Hippocampal formation (tissue), 2 donors: ENCODE measurements at places on chromosomes 16 and 17.

DNA sequence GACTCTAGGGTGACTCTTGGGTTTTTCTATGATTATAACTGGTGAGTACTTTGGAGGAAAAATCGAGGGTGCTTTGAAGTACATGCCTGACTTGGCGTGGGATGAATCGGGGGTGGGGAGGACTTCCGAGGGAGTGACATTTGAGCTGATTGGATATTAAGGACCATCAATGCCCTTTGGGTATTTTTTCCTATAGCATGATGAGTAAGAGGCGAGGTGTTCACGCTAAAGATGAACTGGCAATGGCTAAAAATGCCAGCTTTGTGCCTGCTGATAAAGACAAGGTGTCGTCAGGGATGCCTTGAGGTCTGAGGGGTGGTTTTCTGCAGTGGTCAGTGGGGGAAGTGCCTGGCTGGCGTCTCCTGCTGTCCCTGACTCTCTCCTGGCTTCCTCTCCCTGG lies 25.3 kb downstream of the USP43 start:
- DNase-seq, result no peak

- no peak for DNase-seq
Measured at GRCh38 chr16:75343941-75344340, 89.4 kb downstream of the CFDP1 start.

DNA sequence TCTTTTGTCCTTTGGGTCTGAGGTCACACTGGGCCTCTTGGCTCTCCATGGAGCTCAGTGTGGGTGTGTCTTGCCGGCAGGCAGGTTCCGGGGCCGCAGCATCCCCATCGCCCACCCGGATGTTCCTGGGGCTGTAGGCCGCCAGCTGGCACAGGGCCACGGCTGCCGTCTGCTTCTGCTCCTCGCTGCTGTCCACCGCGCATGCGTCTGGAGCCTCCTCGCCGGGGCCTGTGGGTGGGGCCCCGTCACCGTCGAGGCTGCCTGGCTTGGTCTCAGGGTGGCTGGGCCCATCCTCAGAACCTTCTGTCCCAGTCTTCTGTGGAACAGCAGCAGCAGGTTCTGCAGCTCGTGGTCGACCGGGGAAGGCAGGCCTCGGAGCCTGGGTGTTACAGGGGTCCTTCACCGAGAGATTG lies 9.6 kb downstream of the ZNF750 start:
- no peak for DNase-seq

DNA sequence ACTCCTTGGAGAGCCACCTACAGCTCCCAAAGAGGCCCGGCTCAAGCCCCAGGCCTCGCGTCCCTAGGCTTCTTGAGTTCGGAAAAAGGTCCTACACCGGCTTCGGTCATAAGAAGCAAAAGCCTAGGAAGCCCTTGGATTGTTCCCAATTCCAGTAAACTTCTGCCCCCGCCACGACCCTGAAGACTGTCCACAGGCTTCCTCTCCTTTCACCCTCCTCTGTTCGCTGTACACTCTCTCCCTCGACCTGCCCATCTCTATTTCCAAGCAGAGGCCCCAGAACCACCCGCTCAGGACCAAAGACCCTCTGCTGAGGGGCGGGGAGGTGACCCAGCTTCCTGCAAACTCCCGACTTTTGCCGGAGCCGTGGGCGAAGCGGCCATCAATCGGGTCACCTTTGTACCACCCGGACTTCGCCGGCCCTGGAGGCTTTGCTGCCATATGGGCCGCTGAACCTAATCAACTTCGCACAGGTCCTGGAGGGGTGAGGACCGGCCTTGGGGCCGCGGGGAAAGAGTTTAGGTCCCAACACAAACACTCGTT lies 2.7 kb downstream of the HOXB2 start:
- DNase-seq, result no peak

DNA sequence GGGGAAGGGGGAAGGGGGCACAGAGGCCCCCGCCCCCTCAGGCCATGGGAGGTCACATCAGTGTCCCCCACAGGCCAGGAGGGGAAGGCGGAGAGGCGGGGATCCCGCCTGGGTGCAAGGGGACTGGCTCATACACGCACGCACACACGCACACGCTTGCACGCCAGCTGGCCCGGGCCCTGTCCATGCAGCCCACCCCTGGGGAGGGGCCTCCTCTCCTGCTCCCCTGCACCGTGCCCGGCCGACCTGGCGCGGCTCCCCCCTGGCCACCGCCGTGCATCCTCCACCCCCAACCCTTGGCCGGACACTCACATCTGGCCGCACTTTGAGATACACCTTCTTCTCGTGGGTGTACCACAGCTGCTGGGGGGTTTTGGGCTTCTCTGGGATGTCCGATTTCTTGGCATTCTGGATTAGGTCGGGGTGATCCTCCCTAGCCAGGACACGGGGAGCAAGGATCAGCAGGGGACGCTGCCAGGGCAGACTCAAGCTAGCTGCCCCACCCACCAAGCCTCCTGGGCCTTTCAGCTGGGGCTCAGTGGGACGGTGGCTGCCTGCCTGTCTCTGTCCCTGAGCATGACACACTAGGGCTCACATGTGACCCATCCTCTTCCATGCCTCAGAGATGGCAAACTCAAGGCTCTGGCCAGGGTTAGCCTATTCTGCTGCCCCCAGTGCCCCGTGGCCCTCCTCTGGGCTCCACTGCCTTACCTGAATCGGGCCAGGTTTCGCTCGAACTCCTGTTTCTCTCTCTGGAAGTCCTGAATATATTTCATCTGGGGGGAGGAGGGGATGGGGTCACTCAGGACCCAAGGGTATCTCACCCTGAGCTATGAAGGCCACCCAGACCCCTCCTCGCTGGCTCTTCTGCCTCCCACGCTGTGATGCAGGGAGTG lies 6.7 kb downstream of the UBTF start:
- DNase-seq, result no peak

DNA sequence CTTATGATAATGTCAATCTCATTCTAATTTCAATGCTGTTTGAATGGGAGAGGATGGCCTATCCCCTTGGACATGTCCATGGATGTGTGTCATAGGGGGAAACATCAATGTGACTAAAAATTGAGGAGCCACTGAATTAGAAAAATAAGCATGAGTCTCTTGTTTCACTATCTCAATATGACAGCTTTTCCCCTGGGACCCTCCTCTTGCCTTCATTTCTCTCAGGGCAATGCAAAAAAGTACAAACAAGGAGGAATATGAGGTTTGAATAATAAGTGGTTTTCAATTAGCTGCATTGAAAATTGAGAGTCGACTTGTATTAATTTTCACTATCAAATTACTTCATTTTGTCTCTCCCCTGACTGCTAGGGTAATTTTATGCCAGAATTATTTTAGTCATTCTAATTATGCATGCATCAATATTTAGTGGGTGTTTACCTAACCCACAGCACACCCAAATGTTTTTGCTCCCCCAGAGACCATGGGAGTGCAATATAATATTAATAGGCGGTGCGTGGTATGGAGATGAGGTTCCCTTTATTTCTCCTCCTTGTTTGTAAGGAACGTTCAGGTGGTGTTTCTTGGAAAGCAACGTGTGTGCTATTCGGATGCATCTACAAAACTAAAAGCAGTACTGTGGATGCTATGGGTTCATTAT lies 6.8 kb upstream of the SDR42E1 start:
- no peak for DNase-seq

DNA sequence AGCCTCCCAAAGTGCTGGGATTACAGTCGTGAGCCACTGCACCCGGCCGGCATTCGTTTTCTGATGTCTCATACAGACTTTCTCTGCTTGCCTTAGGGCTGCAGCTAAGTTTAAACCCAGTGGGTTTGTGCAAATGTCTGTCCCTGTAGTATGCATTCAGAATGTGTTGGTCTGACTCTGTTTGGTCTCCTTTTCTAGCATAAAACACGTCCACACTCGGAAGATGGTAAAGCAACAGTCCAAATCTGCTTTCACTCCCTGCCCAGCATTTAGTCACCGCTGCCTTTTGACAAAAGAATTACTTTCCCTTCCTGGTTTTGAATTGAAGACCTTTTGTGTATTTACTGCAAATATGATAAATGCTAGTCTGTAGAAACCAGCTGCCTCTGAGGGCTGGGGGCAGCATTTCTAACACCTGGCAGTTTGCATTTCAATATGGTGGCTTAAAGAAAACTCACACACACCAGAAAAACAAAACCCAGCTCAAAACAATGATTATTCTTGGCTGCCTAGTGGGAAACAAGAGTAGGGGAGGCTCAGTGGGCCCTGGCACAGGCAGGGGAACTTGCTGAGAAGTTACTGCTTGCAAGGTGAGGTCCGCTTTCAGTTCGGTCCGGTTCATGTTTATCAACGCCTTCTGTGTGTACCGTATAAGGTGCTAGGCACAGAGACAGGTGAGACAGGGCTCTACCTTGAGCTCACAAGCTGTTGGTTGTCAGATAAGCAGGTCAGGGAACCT lies 56.9 kb downstream of the MSI2 start:
- DNase-seq, result no peak

DNA sequence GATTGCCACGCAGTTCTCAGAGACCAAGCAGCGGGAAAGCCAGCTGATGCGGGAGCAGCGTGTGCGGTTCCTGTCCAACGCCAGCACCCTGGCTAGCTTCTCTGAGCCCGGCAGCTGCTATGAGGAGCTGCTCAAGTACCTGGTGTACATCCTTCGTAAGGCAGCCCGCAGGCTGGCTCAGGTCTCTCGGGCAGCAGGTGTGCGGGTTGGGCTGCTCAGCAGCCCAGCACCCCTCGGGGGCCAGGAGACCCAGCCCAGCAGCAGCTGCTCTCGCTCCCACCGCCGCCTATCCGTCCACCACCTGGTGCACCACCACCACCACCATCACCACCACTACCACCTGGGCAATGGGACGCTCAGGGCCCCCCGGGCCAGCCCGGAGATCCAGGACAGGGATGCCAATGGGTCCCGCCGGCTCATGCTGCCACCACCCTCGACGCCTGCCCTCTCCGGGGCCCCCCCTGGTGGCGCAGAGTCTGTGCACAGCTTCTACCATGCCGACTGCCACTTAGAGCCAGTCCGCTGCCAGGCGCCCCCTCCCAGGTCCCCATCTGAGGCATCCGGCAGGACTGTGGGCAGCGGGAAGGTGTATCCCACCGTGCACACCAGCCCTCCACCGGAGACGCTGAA lies 15.2 kb downstream of the CACNA1G start:
- DNase-seq, result no peak

- no peak for DNase-seq
Measured at GRCh38 chr17:43515656-43516055, 30.5 kb downstream of the ETV4 start.

- DNase-seq, result no peak
Measured at GRCh38 chr16:31413381-31413780, 14.8 kb downstream of the COX6A2 start.

DNA sequence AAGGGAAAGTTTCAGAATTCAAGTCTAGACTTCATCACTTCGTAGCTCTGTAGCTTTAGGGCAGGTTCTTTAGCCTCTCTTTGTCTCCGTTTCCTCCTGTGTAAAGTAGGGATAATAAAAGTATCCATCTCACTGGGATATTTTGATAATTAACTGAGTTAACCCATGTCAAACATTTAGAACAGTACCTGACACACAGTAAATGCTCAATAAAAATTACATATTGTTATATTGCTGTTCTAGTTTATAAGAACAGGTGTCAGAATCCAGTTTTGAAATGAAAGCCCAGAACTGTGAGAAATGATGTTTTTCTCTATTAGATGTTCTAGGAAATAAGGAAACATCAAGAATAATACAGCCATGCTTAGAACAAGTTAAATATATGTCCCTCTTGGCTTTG lies 4.3 kb downstream of the MOSMO start:
- DNase-seq, result no peak

GRCh38 chr16:23642246-23642774 lies 1.0 kb downstream of the DCTN5 start:
- DNase-seq, result no peak

DNA sequence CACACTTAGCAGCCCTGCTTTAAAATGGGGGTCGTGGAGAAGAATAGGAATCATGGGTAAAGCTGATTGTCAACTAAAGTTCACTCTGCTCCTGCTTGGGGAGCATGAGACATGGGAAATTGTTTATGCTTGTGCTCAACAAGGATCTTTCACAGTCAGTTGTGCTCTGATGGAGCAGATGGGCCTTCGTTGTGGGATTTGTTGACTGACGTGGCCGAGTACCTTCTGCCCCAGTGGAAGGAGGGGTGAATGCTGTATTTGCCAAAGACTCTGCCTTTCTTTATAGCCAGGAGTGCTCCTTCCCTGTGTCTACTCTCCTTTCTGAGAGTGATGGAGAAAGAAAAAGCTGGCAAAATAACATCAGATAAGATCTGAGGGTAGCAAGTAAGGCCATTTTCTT lies 11.4 kb downstream of the ARSG start:
- no peak for DNase-seq

GRCh38 chr17:4004517-4005295 lies 40.5 kb upstream of the ATP2A3 start:
- DNase-seq, result peak; percentile 39

- peak; percentile 53 for DNase-seq
Measured at GRCh38 chr17:80859002-80859941, 132.4 kb upstream of the CHMP6 start.

GRCh38 chr17:78044280-78044835 lies 84.2 kb downstream of the TMC6 start:
- DNase-seq, result no peak

- no peak for DNase-seq
Measured at GRCh38 chr17:57534863-57535248, 210.2 kb downstream of the CCDC182 start.

GRCh38 chr16:66520406-66521170 lies 29.3 kb downstream of the TK2 start:
- DNase-seq, result peak; percentile 27

DNA sequence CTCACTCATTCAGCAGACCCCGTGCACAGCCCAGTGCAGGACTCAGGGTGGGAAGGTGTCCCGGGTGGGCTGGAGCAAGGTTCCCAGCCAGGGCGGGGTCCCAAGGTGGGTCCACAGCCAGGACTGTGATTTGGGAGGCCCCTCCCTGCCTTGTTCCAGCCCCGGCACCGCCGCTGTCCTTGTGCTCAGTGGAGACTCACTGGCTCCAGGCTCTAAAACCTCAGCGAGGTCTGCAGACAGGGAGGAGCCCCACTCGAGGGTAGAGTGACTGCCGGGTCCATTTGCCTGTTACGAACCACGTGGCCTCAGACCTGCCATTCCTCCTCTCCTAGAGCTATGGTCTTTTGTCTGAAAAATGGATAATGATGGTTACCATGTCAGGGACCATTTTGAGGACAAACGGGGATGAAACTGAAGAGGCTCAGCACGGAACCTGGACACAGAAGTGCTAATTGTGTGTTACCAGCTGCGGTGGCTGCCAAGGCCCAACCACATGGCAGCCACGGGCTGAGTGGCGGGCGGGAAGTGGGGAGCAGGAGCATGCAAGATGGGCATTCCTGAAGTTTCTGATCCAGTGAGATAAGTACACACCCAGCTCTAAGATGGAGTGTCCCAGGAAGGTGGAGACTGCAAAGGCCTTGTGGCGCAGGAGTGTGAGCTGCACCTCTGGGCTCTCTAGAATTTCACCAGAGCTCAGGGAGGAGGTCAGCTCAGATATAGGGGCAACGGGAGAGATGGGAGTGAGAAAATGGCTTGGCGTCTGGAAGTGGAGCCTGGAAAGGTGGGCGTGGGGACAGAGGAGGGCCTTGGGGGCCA lies 317.6 kb downstream of the SEC14L1 start:
- no peak for DNase-seq

- DNase-seq, result no peak
Measured at GRCh38 chr17:7080456-7081041, 498 bp upstream of the CLEC10A start.

GRCh38 chr16:57640612-57641011 lies 12.2 kb downstream of the ADGRG1 start:
- peak; percentile 34 for DNase-seq

- no peak for DNase-seq
Measured at GRCh38 chr16:52469775-52470174, 77.2 kb downstream of the TOX3 start.

- DNase-seq, result no peak
Measured at GRCh38 chr17:77622647-77623046, 335.9 kb upstream of the TNRC6C start.

GRCh38 chr17:45425125-45425983 lies 7.3 kb downstream of the ARHGAP27 start:
- peak; percentile 2 for DNase-seq

GRCh38 chr17:19768046-19768782 lies 20.1 kb upstream of the ALDH3A1 start:
- no peak for DNase-seq
